ENCODE measurements at places on chromosomes 12 and 14.

DNA sequence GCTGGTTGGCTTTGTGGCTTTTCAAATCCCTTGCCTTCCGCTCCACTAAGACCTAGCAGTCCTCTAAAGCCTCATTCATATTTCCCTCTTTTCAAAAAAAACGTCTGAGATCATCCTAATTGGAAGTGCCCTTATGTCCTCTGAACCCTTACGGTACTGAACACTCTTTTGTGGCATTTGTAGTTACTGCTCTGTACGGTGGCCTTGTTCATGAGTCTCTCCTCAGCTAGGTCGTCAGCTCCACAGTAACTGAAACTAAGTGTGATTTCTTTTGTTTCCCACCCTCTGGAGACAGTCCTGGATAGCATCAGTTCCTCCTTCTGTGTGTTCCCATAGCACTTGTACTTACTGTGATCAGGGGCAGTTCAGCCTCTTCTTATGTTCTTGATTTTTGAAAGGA, 49.7 kb downstream of the DAAM1 start:
- DNase-seq, result no peak

- no peak for DNase-seq
These were observed 38.3 kb downstream of the SSPN start for GRCh38 chr12:26233631-26234030.

DNA sequence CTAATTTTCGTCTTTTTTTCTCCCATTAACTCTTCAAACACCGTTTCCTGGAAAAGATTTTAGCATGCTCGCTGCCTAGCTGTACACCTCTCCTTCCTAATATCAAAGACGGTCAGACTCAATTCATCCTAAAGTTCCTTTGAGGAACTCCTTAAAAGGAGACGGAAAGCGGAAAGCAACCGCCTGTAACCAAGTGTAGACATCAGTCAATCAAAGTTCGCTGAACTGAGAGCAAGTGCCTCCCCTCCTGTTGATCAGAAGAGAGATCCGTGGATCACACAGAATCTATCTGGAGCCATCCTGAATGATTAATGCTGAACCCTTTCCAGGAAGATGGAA, 412 bp upstream of the TEP1 start:
- no peak for DNase-seq

DNA sequence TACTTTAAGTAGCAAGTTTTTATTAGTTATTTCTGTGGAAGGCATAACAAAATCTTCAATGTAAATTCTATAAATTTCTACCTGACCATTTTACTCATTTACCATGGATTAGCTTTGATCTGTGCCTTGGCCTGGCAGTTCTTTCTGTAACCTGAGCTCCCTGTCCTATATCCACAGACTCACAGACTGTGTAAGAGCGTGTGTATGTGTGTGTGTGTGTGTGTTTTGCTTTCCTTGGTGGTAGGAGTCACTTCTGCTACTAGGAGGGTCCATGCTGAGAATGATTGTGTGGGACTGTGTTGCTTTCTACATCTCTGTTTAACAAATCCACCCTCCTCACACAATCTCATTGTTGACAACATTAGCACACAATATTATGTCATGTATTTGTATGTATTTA, 221.2 kb upstream of the PELI2 start:
- DNase-seq, result no peak

- DNase-seq, result no peak
These were observed 40.1 kb upstream of the EVL start for GRCh38 chr14:100025111-100025510.

DNA sequence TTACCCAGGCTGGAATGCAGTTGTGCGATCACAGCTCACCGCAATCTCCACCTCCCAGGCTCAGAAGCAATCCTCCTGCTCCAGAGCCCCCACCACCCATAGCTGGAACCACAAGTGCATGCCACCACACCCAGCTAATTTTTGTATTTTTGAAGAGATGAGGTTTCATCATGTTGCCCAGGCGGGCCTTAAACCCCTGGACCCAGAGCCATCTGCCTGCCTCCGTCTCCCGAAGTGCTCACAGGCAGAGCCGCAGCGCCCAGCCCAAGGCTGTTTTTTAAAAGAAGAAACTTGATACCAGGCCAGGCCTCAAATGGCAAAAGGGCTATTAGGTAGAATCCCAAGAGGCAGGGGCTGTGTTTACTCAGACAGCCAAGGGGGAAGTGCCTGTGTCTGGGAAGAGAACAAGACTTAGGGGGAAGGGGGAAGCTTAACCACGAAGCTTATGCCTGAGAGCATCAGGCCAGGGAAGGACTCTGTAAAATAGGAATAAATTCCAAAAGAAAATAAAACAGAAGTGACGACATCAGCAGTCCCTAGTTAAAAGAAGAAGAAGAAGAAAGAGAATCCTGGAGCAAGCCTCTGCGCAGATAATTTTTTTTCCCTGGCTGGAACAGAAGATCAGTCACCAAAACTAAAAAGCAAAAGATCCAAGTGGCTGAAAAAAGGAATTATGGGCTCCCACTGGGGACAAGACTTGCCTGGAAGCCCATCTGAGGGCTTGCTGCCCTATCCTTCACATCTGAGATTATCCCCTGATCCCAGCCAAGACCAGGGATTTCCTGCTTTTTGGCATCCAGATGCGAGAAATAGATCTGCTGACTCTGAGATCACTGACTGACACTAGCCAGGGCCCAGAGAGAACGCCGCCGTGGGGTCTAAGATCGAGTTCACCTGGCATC, 170.5 kb downstream of the NDUFA12 start:
- no peak for DNase-seq

- DNase-seq, result no peak
These were observed 2.2 kb downstream of the SERPINA9 start for GRCh38 chr14:94473666-94474410.

DNA sequence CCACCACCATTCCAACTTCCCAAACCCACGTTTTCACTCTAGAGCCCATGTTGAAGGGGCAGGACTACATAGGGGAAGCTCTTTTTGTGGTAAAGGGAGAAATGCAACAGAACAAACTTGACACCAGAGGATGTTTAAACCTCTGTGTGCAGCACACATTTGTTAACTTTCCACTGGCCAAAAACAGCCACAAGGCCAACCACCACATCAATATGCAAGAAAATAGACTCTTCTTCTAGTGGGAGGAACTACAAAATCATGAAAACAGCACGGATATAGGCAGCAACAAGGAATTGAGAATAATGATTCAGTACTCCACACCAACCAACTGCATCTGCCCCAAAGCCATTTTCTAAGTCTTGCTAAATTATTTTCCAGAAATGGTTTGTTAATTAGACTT, 66.3 kb upstream of the CEP83 start:
- no peak for DNase-seq

DNA sequence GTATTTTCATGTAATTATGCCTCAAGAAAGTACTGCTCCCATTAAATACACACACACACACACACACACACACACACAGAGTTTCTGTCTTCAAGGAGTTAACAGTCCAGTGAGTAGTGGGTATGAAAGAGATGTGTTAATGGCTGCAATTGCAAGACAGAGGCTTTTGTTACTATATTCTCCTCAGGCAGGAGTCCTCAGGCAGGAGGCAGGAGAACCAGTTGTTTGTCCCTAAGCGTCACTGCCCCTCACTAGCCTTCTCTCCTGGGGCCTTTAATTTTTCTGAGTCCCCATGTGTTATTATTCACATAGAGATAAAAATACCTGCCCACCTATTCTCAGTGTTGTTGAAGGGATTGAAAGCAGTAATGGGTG, 31.2 kb downstream of the DAD1 start:
- no peak for DNase-seq

GRCh38 chr12:80293347-80293746, 150.7 kb upstream of the PTPRQ start:
- no peak for DNase-seq

- no peak for DNase-seq
These were observed 80.5 kb upstream of the BTG1 start for GRCh38 chr12:92226071-92226661.

DNA sequence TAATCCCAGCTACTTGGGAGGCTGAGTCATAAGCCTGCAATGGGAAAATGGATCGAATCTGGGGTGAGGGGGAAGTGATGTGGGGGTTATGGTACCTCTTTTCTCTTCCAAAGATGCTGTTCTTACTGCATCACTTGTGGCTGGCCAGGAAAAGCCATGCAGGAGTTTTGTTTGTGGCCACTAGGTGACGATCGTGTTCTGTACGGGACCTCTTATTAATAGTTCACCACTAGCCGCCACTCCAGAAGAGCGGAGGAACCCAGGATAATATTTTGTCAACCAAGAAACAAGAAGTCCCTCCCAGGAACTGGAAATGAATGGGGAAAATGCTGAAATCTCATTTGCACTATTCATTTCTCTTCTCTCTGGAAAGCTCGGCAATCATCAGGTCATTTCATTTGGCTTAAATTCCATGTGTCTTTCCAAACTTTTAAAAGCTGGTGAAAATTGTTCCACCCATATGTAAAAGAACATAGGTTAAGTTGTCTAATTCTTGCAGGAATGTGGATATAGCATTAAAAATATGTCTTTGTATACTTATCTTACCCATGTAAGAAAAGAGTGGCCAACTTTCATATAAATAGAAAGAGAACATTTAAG, 8.9 kb downstream of the GPR65 start:
- no peak for DNase-seq

DNA sequence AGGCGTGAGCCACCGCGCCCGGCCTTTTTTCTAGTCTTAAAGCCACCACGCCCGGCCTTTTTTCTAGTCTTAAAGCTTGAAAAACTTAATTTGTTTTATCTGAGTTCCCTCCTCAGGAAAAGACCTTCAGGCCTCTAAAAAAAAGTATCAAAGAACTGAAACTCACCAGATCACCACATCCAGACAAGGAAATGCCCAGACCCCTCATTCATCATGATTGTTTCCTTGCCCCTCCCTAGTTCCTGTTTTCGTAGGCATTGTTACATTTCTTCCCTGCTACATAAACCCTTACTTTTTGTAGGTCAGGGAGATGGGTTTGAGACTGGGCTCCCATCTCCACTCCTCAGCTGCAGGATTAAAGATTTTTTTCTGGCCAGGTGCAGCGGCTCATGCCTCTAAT, 21.1 kb upstream of the VWF start:
- DNase-seq, result no peak

GRCh38 chr12:65784289-65785015, 39.8 kb upstream of the HMGA2 start:
- no peak for DNase-seq

DNA sequence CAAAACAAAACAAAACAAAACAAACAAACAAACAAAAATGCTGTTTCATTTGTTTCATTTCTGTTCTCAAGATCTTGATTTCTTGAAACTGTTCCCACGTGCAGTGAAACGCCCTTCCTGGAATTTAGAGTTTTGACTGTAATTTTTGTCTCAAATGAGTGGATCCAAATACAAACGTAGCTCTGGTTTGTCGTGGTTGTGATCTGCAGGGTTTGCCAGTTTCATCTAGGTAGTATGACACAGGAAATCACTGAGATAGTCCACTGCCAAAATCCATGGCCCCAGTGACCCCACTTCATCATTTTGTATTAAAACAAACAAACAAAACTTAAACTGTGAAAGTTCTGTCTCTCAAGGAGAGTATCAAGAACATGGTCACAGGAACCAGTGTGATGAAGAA, 838.6 kb downstream of the BCL11B start:
- no peak for DNase-seq

GRCh38 chr14:54025661-54026060, 69.0 kb upstream of the BMP4 start:
- DNase-seq, result no peak

GRCh38 chr12:98410356-98410755, 105.0 kb upstream of the TMPO start:
- no peak for DNase-seq

DNA sequence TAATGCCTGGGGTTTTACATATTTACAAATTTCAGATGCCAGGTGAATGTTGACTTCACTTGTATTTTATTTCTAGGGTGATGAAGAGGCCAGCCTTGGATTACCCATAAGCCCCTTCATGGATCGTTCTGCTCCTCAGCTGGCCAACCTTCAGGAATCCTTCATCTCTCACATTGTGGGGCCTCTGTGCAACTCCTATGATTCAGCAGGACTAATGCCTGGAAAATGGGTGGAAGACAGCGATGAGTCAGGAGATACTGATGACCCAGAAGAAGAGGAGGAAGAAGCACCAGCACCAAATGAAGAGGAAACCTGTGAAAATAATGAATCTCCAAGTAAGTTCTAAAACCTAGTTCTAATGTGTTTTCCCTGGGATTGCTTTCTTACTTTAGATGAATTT, 41.3 kb upstream of the SLCO1C1 start:
- DNase-seq, result no peak
